ENCODE measurements at places on chromosomes 2 and 18.

- no peak for DNase-seq
These were observed 87.8 kb downstream of the EPB41L5 start for GRCh38 chr2:120100627-120101026.

DNA sequence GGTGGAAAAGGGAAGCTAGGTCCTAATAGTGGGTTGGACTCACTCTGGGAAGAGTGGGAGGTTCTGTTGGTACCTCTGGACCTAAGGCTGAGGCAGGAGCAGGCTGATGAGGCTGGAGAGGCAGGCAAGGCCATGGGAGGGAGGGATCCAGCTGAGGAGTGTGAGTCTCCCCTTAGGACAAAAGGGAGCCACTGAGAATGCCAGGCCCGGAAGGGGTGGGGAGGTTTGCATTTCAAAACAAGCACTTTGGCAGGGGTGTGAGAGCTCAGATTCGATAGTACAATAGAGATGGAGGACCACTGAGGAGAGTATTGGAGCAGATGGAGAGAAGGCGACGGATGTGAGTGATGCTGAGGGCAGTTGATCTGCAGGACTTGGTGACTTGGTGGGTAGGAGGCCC is 132.1 kb upstream of the CAPN13 start:
- DNase-seq = no peak

DNA sequence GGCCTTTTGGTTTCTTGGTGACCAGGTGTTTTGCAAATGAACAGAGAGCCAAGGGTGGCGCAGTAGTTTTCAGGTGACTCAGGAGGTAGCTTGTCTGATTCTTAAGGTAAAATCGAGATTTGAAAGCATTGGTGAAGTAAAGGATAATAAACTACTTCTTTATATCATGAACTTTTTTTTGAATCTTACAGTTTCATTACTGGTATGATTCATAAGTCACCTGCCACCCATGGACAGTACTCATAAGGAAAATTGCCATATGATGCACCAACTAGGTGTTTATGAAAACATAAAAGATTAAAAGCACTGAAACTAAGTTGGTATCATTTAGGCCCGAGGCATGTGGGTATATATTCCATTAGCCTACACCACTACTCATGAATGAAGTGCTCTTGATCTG is 84.1 kb upstream of the MGAT5 start:
- DNase-seq = no peak

GRCh38 chr2:193963472-193964119 is 1693.4 kb upstream of the SLC39A10 start:
- no peak for DNase-seq

DNA sequence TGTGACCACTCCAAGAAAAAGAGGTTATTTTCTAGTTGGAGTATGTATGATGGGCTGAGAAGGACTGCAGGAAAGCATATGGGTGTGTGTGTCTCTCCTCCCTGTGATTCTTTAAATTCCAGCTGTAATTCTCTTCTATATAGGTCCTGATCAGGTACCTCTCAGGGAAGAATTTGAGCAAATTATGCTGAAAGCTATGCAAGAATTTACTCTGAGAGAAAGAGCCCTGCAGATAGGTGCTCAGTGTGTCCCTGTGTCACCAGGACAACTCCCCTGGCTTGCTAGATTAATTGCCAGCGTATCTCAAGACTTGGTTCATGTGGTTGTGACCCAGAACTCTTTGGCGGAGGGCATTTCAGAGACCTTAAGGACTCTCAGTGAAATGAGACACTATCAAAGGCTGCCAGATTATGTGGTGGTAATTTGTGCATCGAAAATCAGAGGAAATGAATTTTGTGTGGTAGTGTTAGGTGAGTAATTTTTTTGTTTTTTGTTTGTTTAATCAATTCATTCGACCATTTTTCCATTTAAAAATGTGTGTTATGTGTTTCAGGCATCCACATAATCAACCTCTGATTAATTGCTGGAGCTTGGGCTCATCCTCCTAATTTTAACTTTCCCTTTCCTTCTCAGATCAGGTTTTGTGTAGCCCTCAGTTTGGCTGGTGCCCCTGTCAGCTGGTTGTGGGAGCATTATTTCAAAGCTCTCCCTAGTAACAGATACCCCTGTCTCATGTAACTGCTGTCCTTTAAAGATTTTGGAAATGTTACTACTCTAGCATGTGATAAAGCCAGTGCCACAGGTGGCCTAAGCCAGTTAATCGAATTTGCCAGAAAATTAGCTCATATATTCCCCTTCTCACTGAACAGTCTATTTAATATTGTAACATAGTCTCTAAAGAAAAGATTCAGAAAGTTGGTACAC is 150.9 kb downstream of the ESCO1 start:
- DNase-seq = no peak

DNA sequence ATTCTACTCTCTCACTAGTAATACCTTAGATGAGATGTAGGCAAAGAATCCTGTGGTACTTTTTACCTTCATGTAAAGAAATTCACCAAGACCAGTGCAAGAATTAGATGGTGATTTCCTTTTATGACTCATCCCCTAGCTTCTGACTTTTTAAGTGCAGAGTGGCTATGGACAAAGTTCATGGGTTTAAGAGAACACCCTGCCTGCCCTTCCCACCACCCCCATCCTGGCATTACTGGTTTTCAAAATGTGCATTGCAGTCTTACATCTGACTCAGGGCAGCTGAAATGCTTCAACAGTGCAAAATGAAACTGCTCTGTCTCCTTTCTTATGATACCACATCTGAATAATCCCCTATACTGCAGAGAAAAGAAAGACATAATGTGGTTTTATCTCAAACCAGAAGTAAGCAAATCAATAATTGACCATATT is 22.6 kb downstream of the MAIP1 start:
- DNase-seq = no peak

- no peak for DNase-seq
These were observed 852.6 kb downstream of the DPP10 start for GRCh38 chr2:115294999-115295398.

DNA sequence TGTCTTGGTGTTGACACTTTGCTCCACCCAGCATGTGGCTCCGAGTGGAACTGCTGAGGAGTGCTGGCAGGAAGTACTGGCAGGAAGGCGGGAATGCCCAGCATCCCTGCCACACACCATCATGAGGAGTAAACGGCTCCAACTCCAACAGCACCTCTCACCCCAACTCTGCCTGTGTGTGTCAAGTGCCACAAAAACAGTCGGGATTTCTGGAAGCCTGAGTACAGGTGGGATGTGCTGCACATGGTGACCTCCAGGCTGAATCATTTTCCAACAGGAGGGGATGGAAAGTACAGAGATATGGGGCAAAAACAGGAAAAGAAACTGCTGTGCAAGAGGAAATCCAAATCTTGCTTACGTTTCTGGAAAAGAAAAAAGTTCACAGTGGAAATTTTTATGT is 53.6 kb downstream of the PARD6G start:
- no peak for DNase-seq

DNA sequence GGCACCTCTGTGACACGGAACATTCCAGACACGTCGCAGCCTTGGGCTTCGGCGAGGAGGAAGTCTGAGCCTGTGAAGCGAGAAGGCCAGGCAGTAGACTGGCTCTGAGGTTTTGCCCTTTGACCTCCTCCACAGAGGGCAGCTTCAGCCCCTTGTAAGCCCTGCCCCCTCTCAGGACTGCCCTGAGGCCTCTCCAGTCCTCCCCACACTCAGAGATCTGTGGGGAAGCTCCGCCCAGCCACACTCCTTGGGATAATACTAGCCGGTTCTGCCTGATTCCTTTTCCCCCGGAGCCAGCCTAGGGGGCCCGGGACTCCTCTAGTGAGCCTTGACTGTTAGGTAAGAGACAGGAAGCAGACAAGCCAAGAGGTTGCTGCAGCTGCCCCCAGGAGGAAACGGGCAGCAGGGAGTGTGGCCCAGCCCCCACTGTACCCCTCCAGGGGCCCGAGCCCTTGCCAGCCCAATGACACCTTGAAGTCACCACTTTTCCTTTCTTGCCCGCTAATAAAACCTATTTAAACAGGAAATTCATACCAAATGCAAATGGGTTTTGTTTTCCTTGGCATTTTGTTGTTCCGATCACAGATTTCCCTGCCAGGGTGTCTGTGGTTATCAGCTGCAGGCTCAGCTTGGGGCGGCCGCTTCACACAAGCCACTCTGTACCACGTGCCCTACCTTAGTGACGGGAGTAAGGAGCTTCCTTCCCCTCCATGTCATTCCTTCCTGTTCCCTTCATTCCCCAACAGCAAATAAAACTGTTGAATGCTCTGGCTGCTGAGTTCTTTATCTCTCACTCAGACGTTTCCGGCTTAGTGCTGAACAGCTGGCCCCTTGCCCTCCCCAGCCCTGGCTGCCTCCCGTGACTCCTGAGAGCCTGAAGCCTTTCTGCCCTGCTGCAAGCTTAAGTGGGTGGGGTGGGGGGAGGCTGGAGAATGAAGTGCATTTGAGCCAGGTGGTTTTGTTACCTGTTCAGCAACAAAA is 124.7 kb downstream of the CABLES1 start:
- no peak for DNase-seq

GRCh38 chr18:44968336-44968735 is 287.6 kb downstream of the SETBP1 start:
- no peak for DNase-seq

- no peak for DNase-seq
These were observed 4.8 kb upstream of the TMEM37 start for GRCh38 chr2:119426801-119427395.

DNA sequence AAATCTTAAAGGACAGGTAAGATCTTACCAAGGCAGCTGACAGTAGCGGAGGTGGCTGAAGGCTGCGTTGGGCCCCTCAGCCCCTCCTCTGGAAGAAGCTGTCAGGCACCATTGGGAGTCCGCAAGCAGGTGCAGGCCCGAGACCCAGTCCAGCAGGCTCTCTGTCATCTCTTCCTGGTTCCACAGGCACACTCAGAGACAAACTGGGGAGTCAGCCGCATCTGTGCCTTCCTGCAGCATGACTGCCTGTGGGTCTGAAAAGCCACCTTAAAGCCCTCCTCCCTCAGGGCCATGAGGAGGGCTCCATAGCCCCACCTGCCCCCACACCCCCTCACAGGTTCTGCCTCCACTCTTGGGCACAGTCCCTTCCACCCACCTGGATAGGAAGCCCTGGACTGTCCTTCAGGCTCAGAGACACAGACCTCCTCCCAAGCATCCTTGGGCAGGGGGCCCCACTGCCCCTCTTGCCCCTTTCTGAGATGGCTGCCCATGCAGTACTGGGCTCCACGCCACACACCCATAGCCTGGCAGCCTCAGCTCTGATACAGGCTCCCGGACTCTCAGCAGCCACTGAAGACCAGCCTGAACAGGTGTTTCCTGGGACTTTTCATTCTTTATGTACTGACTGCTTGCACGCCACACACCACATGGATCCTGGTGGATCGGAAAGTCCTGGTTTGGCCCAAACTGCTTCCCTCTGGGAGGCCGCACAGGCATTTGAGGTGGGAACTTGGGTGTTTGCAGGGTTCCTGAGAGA is 239.8 kb downstream of the SEPTIN10 start:
- DNase-seq = no peak

DNA sequence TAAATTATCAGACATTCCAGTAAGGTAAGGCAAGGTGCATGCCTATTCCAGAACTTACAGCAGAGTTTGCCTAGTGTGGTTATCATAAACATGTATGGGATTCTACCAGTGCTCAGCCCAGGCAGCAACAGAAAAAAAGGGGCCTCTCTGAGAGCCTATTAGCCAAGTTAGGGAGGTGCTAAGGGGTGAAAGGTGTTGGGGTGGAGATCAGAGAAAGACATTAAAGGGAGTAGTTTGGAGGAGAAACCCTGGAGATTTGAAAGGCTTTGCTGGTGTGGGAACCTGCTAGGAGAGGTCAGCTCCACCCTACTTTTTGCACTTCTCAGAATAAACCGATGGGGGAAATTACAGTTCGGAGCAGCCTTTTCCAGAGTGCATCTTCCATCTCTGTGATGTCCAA is 2.9 kb downstream of the ARPC2 start:
- DNase-seq = no peak

- no peak for DNase-seq
These were observed 123.6 kb upstream of the SLC38A11 start for GRCh38 chr2:165078913-165079312.

GRCh38 chr2:232382331-232383225 is 4.0 kb downstream of the ALPP start:
- no peak for DNase-seq
